ENCODE measurements at places on chromosomes 5 and 9.

DNA sequence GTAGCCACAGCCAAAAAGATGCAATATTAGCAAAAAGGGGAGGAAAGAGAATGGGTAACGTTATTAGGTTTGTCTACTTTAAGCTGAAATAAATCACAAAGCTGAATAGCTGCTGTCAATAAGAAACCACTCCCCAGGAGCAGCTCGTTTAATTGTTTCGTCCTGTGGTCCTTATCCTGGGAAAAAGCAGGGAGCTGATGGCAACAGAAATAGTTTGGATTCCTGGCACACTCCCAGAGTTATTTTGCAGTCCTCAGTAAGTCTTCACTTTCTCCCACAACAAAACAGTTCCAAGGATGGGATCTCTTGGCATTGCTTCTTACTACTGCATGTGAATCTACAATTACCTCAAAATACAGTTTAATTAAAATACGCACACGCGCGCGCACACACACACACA is 28.8 kb downstream of the FRMD3 start:
- H3K36me3 ChIP-seq, result no peaks in the 10 kb centered on the region
- H3K27ac ChIP-seq, result no peak overlapping the region
- H3K4me3 ChIP-seq, result no peak overlapping the region
- H3K27me3 ChIP-seq, result no peaks in the 10 kb centered on the region
- peaks cover 14% of the 10 kb centered on the region for H3K4me1 ChIP-seq

- H3K36me3 ChIP-seq, result no peaks in the 10 kb centered on the region
- peaks cover 28% of the 10 kb centered on the region for H3K27me3 ChIP-seq
- DNase-seq, result peak; percentile 68
- H3K4me1 ChIP-seq, result no peaks in the 10 kb centered on the region
- no peak overlapping the region for H3K27ac ChIP-seq
Measured at GRCh38 chr5:73792687-73793320, 166.8 kb downstream of the ARHGEF28 start.

DNA sequence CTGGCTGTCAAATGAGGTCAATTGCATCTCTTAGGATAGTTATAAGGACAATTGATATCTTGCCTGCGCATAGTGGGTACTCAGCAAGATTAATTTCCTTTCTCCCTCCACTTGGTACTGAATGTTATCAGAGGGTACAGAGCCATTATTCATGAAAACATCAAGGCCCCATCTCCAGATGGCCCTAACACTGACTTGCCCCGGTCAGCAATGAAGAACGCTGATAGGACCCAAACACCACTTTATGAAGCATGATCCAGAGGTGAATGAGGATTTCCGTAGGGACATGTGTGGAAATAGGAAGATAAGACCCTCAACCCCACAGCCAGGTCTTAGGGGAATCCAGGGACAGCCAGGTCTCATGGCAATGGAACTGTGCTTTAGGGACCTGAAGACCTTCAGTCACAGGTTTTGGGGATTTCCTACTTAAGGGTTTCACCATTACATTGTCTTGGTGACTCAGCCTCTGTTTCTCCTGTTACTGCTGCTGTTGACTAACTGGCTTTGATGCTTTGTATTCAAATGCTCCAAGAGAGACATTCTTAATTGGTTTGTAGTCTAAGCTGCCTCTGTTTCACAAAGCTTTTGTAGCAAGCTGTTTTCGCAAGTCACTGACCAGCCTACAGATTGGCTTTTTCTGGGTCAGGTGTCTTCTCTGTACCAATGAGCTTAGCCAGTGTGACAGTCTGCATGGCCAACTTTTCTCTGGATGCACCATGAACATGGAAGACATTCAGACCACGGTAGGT is 35.3 kb upstream of the IQGAP2 start:
- H3K27ac ChIP-seq, result no peak overlapping the region
- H3K36me3 ChIP-seq, result no peaks in the 10 kb centered on the region
- no peak for DNase-seq
- H3K4me1 ChIP-seq, result peaks cover 14% of the 10 kb centered on the region

GRCh38 chr9:36056896-36057295 is 20.2 kb downstream of the RECK start:
- peaks cover 3% of the 10 kb centered on the region for H3K36me3 ChIP-seq
- H3K27me3 ChIP-seq, result no peaks in the 10 kb centered on the region
- no peaks in the 10 kb centered on the region for H3K4me1 ChIP-seq
- no peak overlapping the region for H3K4me3 ChIP-seq

DNA sequence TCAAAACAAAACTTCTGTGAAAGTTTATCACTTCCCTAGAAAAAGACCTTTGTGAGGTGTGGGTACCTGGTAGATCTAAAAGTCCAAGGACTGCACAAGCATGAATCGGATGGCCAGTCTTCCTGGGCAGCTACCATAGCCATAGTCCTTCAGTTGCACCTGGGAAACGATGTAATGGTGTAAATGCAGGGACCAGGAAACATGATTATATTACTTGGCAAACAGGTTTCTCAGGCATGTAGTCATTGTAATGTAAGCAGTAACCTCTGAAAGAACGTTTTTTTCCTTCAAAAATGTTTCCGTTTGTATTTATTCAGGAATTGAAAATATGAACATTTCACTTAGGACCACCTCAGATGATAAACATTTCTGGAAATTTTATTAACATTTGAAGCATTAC is 433.4 kb downstream of the DTWD2 start:
- H3K27ac ChIP-seq, result no peak overlapping the region
- no peaks in the 10 kb centered on the region for H3K4me1 ChIP-seq
- no peaks in the 10 kb centered on the region for H3K27me3 ChIP-seq
- DNase-seq, result no peak
- no peak overlapping the region for H3K4me3 ChIP-seq
- H3K36me3 ChIP-seq, result no peaks in the 10 kb centered on the region

DNA sequence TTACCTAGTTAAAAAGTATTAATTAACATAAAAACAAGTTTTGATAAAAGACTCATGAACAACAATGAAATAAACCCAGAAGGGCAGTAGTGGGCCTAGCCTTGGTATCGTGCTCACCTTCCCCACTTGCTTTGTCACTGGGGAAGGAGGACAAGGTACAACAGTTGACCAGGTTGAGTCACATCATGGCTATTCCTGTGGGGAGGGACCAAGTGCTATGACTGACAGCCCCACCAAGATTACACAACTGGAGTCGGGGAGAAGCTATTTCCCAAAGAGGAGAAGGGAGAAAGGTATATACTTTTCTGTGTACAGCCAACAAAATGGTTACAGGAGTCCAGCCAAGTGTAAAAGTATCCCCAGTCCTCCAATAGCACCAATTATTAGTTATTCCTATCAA is 251.3 kb upstream of the RFX3 start:
- H3K36me3 ChIP-seq, result no peaks in the 10 kb centered on the region
- H3K4me3 ChIP-seq, result no peak overlapping the region
- H3K27me3 ChIP-seq, result peaks cover 12% of the 10 kb centered on the region

DNA sequence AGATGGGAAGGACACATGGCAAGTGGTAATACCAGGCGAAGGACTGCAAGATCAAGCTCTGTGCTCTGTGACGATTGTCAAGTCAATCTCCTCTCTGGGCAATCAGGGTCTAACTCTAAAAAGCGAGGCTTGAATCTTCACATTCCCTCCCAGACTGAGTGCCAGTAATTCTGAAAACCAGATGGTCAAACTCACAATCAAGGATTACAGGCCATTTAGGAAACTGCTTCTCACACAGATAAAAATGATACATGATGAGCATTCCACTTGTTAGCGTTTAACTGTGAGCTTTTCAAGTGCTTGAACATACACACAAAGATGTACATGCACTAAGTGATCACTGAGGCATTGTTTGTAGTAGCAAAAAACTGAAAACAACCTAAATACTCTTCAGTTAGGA is 210.1 kb downstream of the TRIM32 start:
- no peak overlapping the region for H3K27ac ChIP-seq
- H3K36me3 ChIP-seq, result no peaks in the 10 kb centered on the region
- no peak overlapping the region for H3K4me3 ChIP-seq
- H3K27me3 ChIP-seq, result no peaks in the 10 kb centered on the region
- no peak for DNase-seq
- no peaks in the 10 kb centered on the region for H3K4me1 ChIP-seq

DNA sequence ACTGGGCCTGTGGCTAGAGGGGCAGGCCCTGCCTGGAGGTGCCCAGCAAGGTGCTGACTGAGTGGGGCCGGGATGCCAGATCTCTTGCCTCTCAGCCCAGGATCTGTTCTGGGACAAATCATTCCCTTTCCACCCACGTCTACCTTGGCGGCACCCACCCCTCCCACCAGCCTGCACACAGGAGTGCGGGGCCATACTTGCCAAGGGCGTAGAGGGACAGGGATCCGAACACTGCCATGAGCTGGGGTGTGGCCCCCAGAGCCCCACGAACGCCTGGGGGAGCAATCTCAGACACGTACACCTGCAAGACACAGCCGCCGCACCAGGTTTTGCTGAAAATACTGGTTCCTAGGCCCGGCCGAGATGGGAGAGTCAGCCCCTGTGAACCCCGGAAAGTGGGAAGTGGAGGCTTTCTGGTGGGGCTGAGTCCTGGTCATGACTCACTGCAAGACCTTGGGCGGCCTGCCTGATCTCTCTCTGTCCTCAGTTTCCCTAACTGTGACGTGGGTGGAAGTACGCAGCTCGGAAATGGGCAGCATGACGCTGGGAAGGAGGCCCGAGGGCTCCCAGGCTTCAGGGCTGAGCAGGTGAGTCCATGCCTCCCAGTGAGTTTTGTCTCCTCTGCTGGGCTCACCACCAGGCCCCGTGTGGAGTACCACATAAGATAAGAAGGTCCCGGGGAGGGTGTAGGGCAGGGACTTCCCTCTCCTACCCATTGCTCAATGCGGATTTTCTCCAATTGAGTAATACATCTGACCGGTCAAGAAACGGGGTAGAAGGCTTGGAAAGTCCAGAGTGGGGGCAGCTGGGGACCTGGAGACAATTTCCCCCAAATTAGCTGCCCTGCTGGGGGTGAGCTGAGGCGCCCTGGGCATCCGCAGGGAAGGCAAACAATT is 2.6 kb downstream of the SLC2A6 start:
- H3K4me1 ChIP-seq, result peaks cover 13% of the 10 kb centered on the region
- H3K36me3 ChIP-seq, result no peaks in the 10 kb centered on the region
- H3K4me3 ChIP-seq, result no peak overlapping the region
- no peak for DNase-seq
- H3K27me3 ChIP-seq, result peaks cover 2% of the 10 kb centered on the region

GRCh38 chr9:133961226-133962165 is 30.6 kb downstream of the VAV2 start:
- H3K27ac ChIP-seq, result no peak overlapping the region
- no peaks in the 10 kb centered on the region for H3K27me3 ChIP-seq
- H3K36me3 ChIP-seq, result no peaks in the 10 kb centered on the region
- no peak for DNase-seq
- H3K4me3 ChIP-seq, result no peak overlapping the region

DNA sequence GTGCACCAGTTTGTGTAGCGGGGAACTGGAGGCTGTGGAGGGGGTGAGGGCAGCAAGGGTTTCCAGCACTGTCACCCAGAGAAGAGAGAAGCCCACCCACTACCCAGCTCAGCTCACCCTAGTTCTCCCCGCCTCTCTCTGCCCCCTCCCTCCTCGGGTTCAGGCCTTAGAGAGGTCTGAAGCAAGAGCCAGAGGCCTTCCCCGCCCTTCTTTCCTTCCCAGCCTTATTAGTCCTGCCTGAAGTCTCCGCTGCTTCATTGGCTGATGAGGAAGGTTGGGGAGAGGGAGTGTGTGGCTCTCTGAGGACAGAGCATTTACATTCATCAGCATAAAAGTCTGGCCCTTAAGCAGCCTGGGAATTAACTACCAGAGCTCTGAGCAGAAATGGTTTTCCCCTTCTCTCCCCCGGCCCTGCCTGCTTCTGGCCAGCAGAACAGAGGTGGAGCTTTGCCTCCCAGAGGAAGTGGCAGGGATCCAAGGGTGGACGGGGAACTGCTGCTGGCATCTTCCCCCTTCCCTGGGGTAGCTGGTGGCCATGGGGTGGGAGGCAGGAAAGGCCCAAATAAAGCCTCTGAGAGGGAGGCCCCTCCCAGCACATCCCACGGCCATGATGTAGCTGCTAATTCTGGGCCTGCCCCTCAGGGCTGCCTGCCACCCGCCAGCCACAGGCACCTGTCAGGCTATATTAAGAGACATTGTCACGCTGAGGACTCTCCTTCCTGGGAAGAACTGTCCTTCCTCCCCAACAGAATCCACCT is 4.1 kb downstream of the DNAJB5 start:
- no peak overlapping the region for H3K4me3 ChIP-seq
- no peak overlapping the region for H3K27ac ChIP-seq
- DNase-seq, result no peak
- H3K27me3 ChIP-seq, result no peaks in the 10 kb centered on the region
- H3K36me3 ChIP-seq, result no peaks in the 10 kb centered on the region

DNA sequence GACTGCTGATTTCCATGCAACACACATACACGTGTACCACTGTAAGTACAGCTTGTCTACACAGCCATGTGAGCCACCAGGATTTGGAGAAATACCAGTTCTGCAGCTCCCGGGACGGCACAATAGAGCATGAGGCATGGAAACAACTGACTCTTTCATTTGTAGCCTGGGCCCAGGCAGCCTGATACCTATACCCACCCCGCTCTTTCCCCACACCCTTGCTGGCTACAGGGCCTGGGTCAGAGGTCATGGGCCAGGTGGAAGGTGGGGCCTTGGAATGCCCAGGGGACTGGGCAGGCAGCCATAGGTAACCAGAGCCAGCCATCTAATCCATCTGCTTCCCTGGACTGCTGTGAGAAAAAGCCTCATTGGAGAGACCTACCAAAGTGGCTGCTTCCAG is 39.0 kb upstream of the ZSWIM6 start:
- no peak overlapping the region for H3K4me3 ChIP-seq
- H3K27me3 ChIP-seq, result no peaks in the 10 kb centered on the region
- no peak overlapping the region for H3K27ac ChIP-seq
- DNase-seq, result no peak

GRCh38 chr5:154356958-154357357 is 88.8 kb upstream of the SAP30L start:
- no peak overlapping the region for H3K27ac ChIP-seq
- peaks cover 14% of the 10 kb centered on the region for H3K4me1 ChIP-seq
- no peak for DNase-seq
- no peaks in the 10 kb centered on the region for H3K27me3 ChIP-seq
- H3K4me3 ChIP-seq, result no peak overlapping the region

DNA sequence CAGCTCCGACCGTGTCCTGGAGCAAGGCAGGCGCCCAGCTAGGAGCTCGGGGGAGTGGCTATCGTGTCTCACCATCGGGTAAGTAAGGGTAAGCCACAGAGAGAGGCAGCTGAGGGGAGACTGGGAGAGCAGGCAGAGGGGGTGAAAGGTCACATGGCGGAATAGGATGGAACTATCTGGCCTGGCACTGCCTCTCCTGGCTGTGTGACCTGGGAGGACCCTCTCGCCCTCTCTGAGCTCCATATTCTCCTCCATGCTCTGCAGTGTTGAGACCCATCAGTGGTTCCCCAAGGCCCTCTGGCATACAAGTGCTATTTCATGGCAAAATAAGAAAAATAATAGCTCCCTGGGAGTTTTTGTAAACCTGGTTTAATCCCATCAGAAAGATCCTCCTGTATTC is 43.9 kb upstream of the ASS1 start:
- H3K4me1 ChIP-seq, result no peaks in the 10 kb centered on the region
- DNase-seq, result no peak
- H3K27me3 ChIP-seq, result no peaks in the 10 kb centered on the region
- no peak overlapping the region for H3K4me3 ChIP-seq
- no peak overlapping the region for H3K27ac ChIP-seq

All from activated CD4-positive, alpha-beta T cell treated with anti-CD3 and anti-CD28 coated beads, Interleukin-2, amount 10 ng/mL, durations not matched to agents 7 days and 5 days (primary cell).